ENCODE measurements at places on chromosomes 1 and 21.

- DNase-seq, result no peak
These were observed 282 bp upstream of the LYPLAL1 start for GRCh38 chr1:219173434-219173757.

DNA sequence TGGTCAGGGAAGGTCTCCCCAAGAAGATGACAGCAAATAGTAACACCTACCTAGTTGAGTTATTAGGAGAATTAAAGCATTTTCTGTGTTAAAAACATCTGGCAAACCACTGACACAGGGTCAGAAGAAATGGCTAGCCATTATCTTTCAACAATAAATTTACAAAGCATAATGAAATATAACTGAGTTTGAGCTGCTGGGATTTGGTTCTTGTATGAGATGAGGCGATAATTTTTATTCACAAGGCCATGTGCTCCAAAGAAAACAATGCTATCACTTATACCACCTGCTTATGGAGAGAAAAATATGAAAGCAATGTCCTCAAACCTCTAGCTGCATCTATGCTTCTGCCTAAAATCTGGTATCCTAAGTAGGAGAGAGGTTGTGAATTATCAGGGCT is 202.3 kb downstream of the CRB1 start:
- DNase-seq, result no peak

- DNase-seq, result no peak
These were observed 3.6 kb upstream of the RASSF5 start for GRCh38 chr1:206503591-206504362.

DNA sequence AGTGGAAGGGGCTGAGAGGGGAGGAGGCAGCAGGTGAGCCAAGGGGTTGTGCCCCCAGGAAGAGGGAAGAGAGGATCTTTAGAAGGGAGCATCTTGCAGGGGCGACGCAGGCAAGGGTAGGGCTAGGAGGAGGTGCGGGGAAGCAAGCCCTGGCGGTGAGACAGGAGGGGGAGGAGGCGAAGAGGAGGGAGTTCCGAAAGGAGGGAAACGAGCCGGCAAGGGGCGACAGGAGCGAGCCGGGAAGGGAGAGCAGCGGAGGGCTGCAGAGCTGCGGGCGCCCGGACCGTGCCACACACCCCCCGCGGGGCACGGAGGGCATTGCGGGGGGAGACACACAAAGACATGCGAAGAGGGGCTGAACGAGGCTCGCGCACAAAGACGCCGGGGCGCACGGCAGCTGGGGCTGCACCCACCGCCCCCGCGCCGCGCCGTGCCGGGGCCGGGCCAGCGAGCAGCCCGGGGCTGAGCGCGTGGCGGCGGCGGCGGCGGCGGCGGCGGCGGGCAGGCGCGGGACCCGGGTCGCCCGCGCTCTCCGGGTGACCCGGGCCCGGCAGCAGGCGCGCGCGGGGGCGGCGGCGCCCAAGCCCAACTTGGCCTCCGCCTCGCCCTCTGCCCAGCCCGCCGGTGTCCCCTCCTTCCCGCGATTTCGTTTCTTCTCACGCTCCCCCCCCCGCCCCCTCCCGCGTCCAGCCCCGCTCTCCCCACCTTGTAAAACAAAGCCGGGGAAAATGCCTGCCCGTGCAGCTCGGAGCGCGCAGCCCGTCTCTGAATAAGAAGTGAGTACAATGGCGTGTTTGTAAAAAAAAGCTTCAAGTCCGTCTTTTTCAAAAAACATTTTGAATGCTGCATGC is at the start of gene KCNK2:
TSS of gene KCNK2 (plus strand) at position 206 of the 851 bp plus-strand sequence. CDS start 649 bp downstream, outside the sequence.
- no peak for DNase-seq

GRCh38 chr1:207978441-207978840 is 67.5 kb upstream of the CD34 start:
- no peak for DNase-seq
